CD4-positive, alpha-beta T cell treated with Interleukin-1 beta for 1 hour (primary cell): ENCODE measurements at places on chromosomes 16 and 17.
A peak's percentile ranks its signal among the peaks of the same experiment; 100 is the strongest.

GRCh38 chr17:37512442-37513068, 22.9 kb downstream of the DUSP14 start:
- DNase-seq, result no peak

- no peak for DNase-seq
Observed at GRCh38 chr17:75594499-75595283, 7.1 kb downstream of the MYO15B start.

DNA sequence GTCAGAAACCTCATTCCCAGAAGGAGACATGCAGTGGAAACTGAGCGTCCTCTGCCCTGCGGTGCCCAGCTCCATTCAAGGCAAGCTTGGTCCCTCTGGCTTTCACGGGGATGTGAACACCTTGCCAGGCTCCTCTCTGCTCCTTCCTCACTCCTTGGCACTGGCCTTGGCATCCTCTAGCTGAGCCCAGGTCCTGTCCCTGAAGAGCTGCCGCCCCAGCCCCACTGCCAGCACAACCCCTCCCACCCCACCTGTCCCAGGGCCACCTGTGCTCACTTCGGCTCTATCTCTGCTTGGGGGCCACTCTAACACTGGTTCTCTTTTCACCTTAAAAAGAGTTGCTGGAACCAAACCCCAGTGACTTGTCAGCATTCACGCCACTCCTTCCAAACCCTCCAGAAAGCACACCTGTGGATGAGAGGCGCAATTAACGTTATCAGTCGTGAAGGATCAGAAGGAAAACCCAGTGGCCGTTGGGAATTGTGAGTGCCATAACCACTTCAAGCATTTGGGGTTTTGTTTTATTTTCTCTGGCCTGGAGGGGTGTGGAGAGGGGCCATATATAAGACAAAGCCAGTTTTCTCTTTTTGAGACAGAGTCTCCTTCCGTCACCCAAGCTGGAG, 103.7 kb downstream of the AXIN2 start:
- no peak for DNase-seq

DNA sequence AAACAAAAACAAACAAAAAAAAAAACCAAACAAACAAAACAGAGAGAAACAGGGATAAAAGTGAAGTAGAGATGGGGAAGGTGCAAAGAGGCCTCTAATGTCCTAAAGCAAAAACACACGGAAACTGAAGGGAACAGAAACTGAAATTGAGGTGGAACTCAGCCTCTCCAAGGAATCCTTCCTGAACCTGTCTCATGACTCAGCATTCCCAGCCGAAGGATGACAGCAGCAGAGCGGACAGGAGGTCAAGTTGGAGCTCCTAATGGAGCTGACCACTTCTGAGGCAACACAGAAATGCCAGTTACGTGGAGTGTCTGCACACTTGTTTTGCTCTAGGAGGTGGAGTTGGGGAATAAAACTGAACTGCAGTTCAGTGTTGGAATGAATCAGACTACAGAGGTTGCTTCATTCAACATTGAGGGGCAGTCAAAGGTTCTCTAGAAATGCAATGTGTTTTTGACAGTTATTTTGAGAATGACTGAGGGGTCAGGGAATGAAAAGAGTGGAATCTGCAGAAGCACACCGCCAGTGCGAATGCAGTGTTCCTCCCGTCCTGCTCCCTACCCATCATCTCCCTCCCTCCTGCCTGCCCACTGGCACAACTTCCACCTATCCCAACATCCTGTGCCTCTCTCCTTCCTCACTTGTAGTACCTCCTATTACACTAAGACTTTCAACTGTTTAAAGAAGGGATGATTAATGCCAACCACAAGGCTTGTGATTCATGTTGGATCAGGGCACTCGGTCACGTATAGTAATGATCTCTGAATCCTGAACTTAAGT, 6.3 kb downstream of the UBE2O start:
- DNase-seq, result no peak

GRCh38 chr16:27491894-27492587, 57.7 kb downstream of the GTF3C1 start:
- peak; percentile 14 for DNase-seq
